OCI-M1 (cell line): ENCODE measurements at places on chromosomes 7 and 10.

DNA sequence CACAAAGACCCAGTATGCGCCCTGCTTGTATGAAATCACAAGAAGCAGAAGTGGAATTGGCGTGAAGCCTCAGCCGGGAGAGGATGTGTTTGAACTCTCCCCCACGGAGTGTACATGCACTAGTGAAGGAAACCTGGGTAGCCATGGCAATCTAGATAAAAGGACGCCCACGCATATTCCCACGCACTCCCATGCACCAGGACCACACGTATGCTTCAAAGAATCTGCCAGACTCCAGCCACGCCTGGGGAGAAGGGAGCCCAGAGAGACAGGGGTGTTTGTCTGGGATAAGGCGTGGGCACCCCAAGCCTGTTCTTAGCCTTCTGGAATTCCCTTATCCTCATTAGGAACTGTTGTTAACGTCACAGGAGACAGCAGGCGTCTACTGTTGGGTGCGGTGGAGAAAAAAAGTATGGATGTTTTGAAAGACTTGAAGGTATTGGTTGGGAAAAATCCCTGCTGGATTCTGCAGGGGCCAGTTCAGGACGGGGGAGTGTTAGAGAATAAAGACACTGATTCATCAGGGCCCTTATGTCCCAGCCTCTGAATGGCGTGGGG lies 28.9 kb upstream of the ECHDC3 start:
- DNase-seq = peak; percentile 75

- no peak for DNase-seq
Observed at GRCh38 chr7:44980393-44981034, 1.7 kb upstream of the MYO1G start.

DNA sequence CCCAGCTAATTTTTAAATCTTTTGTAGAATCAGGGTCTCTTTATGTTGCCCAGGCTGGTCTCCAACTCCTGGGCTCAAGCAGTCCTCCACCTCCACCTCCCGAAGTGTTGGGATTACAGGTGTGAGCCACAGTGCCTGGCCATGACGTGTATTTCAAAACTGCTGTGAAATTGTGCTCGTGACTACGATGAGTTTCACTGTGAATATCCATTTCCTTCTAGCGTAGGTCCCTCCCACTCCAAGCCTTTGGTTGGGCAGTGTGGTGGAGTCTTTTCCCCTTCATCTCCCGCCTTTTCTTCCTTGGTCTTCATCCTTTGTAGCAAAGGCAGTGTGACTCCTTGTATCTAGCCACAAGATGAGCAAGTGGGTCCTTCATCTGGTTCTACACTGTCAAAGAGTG lies 56.2 kb downstream of the CUL1 start:
- no peak for DNase-seq

DNA sequence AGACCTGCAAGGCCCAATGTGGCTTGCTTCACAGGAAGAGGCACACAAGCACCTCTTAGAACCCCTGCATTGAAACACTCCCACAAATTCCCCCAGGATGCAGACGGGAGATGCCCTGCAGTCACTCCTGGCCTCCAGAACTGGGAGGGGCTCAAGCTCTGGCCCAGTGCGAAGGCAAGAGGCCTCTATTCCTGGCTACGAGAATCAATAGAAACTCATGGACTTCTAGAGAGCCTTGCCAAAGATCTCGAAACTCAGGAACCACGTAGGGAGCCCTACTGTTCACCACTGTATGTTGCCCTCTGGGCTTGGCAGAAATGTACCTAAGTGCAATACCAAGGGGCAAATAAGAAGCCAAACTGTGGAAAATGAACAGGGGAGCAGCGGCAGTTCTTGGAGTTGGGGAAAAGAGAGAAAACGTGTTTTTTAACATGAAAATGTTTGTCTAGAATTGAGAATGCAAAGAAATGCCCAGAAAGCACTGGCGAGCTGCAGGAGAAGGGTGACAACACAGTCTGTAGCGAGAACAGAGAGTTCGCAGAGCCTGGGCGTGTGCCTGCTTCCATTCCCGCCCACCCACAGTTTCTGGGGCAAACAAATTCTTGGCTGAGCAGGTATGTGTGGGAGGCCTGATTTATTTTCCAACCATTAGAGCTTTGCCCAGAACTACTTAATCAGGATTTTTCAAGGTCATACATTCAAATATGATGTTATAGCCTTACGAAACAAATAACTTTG lies 260.5 kb upstream of the KLF14 start:
- DNase-seq = no peak

DNA sequence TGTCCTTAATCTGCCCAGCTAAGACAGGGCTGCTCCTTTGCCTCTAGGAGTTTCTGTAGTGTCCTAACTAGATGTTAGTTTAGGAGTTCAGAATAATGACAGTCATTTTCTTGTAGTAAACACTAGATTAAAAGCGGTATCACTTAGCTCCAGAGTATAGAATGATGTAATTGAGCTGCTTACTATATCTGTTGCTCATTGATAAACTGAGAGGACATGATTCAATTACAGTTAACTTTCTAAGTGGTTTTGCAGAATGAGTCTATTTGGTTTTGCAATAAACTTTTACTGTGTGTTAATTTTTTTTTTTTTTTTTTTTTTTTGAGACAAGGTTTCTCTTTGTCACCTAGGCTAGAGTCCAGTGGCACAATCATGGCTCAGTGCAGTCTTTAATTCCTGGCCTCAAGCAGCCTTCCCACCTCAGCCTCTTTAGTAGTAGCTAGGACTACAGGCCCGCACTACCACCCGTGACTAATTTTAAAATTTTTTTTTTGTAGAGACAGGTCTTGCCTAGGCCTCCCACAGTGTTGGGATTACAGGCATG lies 1.8 kb downstream of the STMP1 start:
- DNase-seq = peak; percentile 89

GRCh38 chr7:121557034-121557892 lies 161.2 kb upstream of the FAM3C start:
- no peak for DNase-seq

DNA sequence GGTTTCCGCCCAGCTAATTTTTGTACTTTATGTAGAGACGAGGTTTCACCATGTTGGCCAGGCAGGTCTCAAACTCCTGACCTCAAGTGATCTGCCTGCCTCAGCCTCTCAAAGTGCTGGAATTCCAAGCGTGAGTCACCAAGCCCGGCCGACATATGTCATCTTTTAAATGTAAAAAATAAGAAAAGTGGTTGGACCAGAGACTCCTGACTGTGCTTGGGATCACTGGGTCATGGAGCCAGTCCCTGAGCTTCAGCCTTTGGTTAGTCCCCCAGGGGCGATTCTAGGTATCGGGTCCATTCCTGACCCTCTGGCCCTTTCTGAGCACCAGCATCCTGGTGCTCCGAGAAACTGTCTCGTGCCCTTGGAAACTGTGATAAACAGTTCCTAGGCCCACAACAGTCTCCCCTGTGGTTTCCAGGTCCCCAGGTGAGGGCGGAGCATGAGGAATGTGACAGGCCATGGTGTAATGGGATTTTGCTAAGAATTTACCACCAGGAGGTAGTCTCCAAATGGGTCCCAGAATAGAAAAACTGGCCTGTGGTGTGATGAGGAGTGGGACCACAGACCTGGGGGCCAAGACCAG lies 32.8 kb downstream of the UBTD1 start:
- no peak for DNase-seq

DNA sequence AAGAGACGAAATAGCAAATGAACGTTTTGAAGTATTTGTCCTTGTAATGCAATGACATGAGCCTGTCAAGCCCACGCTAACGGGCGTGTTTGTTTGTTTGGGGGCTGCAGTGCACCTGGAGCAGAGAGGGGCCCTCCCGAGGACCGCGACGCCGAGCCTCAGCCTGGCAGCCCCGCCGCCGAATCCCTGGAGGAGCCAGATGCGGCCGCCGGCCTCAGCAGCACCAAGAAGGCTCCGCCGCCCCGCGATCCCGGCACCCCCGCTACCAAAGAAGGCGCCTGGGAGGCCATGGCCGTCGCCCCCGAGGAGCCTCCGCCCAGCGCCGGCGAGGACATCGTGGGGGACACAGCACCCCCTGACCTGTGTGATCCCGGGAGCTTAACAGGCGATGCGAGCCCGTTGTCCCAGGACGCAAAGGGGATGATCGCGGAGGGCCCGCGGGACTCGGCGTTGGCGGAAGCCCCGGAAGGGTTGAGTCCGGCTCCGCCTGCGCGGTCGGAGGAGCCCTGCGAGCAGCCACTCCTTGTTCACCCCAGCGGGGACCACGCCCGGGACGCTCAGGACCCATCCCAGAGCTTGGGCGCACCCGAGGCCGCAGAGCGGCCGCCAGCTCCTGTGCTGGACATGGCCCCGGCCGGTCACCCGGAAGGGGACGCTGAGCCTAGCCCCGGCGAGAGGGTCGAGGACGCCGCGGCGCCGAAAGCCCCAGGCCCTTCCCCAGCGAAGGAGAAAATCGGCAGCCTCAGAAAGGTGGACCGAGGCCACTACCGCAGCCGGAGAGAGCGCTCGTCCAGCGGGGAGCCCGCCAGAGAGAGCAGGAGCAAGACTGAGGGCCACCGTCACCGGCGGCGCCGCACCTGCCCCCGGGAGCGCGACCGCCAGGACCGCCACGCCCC lies 118.5 kb downstream of the CYTH3 start:
- no peak for DNase-seq

DNA sequence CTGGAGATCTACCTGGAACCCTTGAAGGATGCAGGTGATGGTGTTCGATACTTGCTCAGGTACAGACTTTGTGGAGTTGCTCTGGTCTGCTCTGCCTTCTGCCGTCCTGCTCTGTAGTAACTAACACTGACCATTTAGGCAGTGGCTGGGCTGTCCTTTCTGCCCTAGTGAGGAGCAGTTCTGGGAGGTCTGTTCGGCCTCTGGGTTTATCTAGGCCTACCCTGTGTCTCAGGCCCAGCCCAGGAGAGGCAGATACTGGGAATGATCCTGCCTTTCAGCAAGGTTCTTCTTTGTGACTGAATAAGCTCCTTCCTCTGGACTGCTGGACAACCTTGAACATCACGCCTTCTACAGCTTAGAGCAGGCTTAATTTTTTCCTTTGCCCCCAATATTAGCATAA lies 1.7 kb downstream of the ZFYVE27 start:
- DNase-seq = no peak

- DNase-seq = no peak
Observed at GRCh38 chr10:49605939-49606509, 4.1 kb upstream of the SLC18A3 start.

GRCh38 chr10:52571018-52571417 lies 201.6 kb downstream of the MBL2 start:
- no peak for DNase-seq

- DNase-seq = peak; percentile 72
Observed at GRCh38 chr7:23183279-23184012, 1.6 kb downstream of the NUP42 start.

DNA sequence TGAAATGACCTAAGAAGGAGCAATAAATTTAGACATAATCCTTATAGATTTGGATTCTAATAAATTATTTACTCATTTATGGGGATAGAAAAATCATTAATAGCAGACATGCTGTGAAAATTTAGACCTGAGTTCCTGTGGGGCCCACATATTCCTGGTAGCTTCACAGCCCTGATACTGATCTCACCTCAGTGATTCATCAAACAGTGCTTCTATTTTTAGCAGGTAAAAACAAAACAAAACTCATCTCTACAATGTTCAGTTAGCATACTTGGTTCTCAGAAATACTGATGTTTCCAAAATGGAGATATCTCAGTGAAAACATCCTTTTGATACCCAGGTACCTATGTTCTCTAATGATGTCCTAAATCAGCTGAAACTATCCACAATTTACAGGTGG lies 841.1 kb upstream of the SORCS1 start:
- DNase-seq = no peak

DNA sequence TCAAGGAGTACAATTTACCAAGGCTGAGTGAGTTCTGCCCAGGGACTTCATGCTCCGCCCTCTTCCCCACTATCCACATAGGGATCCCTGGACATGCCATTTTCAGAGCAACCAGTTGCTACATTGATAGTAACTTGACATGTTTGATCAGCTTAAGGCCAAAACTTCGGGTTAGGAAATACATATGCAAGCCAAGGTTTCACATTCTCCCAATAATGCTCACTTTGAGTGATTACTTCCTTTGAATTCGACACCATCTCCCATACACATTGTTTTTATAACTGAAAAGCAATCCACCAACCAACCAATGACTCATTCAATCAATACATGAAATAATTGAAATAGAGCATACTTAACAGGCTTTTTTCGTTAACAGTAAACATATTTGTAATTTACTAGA lies 137.9 kb downstream of the GLI3 start:
- DNase-seq = no peak

GRCh38 chr10:78829565-78829964 lies 239.2 kb upstream of the ZMIZ1 start:
- DNase-seq = no peak

- peak; percentile 68 for DNase-seq
Observed at GRCh38 chr10:70925377-70926225, 37.2 kb upstream of the PCBD1 start.

GRCh38 chr7:18096087-18096486 lies 68.4 kb upstream of the PRPS1L1 start:
- no peak for DNase-seq

GRCh38 chr10:44984671-44985101 lies 6.1 kb upstream of the DEPP1 start:
- DNase-seq = no peak

GRCh38 chr7:17466216-17466615 lies 167.8 kb downstream of the AHR start:
- DNase-seq = no peak

- peak; percentile 6 for DNase-seq
Observed at GRCh38 chr10:77592946-77593636, 44.5 kb downstream of the KCNMA1 start.

DNA sequence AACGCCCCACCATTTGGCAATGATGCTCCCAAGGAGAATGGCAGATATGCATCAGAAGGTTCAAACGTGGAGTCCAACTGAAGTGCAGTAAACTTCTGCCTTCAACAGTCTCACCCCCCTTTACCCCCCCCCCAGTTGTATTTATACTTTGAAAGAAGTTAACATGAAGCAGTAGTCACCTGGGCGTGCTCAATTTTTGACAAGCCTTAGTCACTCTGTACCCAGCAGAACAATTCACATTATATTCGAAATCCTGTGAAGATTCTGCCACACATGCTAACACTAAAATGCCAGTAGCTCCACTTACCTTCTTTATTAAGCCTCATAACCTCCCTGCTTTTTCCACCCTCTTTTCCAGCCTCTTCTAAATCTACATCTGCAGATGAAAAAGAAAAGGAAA lies 894 bp downstream of the ATXN7L1 start:
- DNase-seq = no peak

GRCh38 chr7:25895792-25896171 lies 256.2 kb upstream of the NFE2L3 start:
- no peak for DNase-seq

- no peak for DNase-seq
Observed at GRCh38 chr10:86540016-86540415, 18.4 kb upstream of the WAPL start.

GRCh38 chr7:33073243-33073642 lies 10.7 kb upstream of the NT5C3A start:
- DNase-seq = no peak

- DNase-seq = no peak
Observed at GRCh38 chr7:40676221-40676620, 541.4 kb downstream of the SUGCT start.

DNA sequence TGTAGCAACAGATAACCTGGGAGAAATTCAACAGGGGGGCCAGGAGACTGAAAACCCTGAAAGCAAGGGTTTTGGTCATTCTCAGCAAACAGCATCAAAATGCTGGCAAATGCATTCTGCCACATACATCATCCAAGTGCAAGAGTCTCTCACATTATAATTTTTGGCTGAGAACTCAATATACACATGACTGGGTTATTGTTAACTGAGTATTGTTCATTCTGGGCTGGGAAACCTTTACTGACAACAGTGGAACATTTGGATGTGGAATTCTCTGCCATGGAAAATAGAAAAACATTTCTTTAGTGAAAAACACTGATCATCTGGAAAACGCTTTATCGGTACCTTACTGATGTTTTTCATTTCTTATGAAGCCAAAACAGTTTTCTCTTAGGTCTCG lies 73.1 kb upstream of the MET start:
- DNase-seq = no peak

GRCh38 chr7:35588647-35589046 lies 106.3 kb downstream of the HERPUD2 start:
- no peak for DNase-seq
